ENCODE measurements at places on chromosomes 3 and 15.

GRCh38 chr3:177529071-177529550 lies 331.8 kb upstream of the TBL1XR1 start:
- DNase-seq, result no peak

DNA sequence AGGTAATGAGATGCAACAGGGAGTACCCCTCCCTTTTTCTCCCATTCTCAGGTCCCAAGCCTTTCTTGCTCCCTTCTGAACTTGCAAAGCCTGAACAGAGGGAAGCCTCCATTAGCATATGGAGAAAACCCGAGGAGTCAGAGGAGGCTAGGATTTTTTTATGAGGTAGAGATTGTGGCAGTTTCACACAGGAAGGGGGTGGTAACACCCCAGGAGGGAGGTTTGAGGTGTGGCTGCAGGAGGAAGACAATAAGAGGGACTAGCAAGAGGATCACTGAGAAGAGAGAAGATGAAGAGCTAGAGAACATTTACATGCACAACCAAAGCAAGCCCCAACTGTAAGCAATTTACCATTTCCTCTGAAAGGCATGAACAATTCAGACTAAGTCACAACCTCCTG lies 322.7 kb downstream of the SV2B start:
- no peak for DNase-seq

DNA sequence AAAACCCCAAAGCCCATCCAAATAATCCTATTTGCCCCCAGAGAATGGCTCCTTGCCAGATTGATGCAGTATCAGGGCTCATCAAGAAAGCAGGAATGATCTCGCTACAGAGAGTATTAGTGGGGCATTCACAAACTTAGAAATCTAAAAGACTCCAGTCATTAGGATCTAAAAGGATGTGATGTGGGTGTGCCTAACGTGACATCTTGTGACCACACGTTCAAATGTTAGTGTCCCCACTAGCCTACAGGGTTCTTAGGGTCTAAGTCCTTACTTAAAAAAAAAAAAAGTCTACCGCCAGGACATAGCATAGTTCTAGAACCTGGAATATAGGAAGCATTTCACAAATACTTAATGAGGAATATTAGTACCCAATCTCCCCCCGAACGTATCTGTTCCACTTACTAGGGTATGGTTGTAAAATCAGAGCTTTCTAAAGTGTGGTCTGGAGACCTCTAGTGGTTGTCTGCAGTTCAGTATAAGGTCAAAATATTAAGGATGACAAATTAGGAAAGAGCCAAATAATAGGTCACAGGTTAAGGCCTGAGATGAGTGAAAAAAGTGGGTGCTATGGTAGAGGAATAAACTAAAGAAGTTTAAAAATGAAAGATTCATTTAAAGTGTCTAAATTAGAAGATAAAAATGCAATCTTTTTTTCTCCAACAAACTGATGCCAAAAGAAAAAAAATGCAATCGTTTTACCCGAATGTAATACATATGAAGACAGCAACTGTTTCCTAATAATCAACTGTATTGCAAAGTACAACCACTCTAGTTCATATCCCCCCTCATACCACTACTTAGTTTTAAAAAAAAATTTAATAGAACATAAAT lies 4.2 kb upstream of the CHRM5 start:
- peak; percentile 11 for DNase-seq

DNA sequence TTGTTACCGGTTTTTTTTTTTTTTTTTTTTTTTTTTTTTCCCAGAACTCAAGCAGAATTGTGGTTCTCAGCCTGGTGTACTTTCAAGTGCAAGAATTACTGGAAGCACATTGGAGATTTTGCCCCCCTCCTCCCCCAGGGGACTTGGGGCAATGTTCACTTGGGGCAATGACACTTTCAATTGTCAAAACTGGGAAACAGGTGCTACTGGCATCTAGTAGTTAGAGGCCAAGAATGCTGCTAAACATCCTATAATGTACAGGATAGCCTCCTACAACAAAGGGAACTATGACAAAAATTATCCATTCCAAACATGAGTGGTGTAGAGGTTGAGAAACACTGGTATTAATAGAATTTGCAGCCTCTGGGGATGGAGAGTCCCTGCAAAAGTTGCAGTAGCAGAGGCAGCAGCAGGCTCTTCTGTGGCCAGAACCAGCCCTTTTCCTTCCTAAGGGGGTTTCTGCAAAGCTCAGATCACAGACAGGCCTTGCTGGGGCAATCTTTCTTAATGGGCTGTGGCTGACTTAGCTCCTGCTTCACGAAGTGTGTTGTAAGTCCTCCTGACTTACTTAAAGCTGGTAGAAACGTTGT lies 144.3 kb upstream of the MRPS22 start:
- DNase-seq, result no peak

DNA sequence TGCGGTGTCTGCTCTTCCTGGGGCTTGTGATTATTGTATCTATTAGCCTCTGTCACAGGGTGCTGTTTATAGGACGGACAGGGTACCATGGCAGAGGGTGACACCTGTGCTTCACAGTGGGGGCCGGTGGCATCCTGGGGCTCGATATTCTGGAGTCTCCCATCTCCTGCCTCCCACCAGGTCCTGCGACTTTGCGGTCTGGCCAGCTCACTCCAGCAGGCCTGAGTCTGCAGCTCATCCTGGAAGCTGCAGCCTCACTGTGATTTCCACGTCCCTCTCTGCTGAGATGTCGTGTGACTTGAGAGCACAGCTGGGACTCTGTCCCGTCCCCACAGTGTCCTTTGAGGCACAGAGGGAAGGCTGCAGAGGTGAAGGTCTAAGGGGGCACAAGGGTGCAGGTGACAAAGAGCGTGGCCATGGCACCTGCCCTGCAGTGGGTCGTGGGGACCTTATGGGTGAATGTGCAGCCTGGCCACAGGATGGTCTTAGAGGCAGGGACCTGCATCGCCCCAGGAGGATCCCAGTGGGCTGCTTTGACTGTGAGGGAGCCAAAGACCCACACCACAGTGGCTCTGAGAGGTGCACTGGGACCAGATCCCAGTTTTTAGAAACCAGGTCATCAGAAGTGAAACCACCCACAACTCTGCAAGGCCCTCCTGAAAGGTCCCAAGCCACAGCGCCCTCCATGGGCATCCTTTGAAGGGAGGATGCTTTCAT lies 172.8 kb downstream of the KLF13 start:
- no peak for DNase-seq

DNA sequence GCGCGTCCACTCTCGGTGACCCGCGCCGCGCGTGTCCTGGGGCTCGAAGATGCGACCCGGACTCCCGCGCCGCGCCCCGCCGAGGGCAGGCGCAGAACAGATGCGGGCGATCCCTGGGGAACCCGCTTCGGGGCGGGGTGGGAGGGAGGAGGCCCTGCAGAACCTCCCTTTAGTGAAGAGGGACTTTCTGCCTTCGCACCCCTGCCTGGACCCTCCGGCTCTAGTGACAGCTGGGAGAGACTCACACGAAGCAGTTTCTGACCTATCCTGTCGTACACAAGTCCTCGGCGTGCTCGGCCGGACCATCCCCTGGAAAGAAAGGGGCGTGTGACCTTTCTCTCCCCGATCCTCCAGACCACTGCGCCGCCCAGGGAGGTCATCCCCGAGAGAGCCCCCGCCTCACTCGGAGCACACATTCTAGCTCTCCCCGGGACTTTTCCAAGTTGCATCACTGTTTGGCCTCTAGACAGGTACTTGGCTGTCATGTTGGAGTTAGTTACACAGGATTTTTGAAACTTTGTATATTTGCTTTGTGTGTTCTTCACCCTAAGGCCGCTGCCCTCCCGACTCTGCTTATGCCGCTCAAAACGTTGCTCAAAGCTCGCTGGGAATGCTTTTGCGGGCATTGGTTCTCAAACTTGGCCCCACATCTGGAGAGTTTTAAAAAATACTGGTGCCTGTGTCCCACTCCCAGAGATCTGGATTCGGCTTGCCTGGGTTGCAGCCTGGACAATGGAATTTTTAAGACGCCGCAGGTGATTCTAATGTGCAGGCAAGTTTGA lies 582 bp downstream of the CGNL1 start:
- no peak for DNase-seq

DNA sequence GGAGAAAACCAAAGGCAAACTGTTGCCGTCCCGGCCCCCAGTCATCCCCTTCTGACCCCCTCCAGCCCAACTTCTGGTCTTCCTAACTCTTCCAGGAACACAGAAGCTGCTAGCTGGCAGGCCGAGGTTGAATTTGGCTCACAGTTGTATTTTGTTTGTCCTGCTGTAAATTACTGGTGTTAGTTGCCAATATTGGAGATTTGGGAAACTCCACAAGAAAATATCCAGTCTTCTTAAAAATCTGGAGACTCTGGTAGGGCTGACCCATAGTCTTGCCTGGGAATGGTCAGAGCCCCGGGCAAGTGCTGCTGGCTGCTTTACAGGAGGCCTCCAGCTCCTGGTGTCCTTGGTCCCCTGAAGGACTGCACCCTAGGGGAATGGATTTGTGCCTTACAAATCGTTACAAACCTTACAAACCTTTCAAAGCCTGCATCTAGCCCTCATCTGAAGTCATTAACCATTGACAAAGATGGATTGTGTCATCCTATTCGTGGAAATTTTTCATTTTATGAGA lies 112.0 kb upstream of the MCTP2 start:
- DNase-seq, result no peak

DNA sequence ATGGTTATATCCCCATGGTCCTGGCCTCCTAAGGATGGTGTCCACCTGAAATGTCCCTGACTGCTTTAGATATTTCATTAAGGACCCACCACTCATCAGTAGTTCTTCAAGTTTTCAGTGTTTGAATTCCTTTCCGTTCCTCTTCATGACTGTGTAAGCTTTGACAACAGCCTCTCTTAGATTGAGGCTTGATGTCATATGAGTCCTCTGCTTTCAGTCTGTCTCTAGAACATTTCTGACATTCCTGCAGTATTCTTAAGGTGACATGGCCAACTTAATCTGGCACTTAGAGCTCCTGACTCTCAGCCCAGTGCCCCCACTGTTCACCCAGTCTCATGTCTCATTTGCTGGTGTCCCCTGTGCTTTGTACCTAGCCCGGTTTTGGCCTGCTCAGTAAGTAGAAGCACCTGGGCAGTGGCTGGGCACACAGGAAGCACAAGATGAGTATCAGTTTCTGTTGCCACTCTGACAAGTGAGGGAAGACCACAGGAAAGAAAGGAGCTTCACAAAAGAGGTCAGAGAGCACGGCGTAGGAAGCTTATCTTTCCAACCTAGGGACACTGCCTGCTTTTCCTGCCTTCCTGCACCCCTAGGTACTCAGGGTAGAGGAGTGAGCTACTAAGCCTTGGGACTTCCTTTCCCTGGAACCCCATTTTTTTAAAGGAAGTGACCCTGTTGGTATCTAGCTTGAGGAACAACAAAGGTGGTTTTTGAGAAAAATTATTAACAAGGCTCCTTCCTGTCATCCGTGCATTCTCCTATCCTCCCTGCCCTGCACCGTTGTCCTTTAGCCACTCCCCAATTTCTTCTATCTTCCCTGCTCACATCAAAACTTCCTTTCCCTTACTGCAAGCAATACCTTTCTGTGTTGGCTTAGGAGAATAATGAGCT lies 103.1 kb downstream of the KLHL25 start:
- no peak for DNase-seq

DNA sequence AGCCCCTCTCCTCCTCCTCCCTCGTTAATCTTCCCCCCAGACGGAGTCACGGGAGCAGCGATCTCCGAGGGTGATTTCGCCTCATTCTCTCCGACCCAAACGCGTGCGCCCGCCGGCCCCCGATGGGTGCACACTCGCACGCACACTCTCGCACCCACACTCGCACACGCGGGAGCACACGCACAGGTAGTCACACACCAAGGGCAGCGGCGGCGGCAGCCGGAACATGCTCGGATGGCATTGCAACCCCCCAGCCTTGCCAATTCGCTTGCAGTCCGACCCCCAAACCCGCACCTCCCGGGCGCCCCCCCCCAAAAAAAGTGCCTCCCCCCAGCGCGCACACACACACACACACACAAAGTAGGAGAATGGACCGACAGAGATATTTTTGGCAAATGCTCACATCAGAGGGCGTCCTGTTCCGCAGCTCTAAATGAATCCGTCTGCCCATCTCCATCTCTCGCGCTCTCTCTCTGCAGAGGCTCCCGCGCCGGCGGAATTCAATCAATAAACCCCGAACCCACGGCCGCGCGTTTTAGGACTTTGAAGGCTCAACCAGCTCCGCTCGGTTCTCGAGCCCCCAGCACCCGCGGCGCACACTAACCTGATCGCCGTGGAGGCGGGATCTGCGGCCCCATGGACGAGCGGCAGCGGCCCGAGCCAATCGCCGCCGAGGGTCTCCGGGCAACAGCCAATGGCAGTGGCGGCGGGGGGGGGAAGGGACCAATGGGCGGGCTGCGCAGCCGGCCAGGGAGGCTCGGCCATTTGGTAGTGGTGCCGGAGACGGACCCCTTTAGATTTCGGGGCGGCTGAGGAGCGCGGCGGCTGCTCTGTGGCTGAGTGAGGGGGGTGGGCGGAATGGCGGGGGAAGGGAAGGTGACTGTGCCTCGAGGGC lies at the start of gene ANP32A:
Gene ANP32A, minus strand, starts transcription at position 601 of the 895 bp plus-strand sequence. Its CDS starts 144 bp downstream, at position 457.
- peak; percentile 69 for DNase-seq

DNA sequence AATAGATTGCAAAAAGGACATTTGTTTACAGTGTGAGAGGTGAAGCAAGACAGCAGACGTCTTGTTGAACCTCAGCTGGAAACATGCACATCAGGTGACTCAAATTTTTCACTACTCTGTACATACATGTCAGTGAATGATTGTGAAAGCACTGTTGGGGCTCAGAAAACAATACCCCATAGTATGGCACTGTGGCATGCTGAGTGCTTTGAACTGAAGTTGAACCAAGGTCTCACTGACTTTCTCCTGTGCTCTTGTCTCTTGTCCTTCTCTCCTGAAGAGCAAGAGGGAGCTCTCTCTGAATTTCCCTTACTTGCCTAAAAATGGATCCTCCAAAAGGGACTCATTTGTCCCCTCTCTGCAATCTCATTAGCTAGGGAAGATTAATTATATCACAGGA lies 24.5 kb upstream of the NEDD4 start:
- DNase-seq, result no peak

DNA sequence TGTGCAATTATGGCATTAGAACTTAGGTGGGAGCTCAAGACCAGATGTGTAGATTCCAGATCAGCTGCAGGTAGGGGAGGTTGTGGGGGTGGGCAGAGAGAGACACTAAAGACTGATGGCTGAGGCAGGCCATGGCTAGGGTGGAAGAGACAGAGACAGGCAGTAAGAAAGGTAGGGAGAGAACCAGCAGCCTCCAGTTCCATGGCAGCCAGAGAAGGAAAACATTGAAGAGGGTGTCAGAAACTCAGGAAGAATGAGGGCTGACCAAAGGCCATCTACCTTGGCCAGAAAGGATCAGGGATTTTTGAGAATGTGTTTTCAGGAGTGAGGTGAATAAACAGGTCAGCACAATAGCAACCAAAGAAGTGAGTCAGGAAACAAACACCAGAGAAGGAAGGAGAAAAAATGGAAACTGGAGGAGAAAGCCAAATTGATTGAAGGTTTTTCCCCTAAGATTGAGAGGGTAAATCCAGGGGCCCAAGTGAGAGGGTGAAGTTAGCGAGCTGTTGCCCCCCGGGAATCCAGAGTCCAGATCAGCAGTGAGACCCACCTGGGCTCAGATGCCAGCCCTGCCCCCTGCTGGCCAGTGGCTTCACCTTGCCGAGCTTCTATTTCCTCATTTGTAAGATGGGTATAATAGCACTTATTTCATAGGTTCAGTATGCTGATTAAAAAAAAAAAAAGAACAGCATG lies 41.0 kb downstream of the ABHD2 start:
- DNase-seq, result no peak

All from retinal pigment epithelial cell (primary cell).